ENCODE measurements at places on chromosomes 6 and 20.

DNA sequence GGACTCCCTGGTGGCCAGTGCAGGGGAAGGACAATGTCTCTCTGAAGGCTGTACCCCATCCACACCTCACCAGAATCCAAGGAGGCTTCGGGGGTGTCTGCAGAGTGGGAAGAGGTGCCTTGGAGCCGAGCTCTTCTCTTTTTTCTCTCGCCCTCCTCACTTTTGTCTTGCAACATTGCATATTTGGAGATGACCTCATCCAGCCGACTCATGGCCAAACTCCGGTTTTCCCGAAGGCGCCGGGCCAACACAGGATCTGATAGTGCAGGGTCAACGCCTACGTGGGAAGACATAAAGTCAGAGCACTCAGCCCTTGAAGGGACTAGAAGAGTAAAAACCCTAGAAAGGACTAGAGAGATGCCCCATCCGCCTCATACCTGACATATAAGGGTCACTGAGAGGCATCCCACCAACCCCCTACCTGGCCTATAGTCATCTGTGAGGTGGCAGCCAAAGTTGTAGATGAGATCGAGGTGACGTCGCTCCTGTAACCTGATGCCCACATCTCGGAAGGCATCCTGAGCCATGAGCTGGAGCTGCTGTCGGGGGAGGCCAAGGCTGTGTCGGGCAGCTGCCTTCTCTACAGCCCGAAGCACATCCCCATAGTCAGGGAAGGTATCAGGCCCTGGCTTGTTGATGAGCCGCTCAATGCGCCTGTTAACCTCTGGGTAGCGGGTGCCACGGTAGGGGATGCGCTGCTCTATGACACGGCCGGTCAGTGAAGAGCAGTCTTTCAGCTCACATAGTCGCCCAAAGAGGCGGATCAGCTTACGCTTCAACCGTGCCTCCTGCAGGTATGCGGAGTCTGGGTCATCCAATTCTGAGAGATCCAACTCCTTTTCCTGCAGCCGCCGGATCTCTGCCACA lies 3.0 kb upstream of the ZBTB22 start:
- peak; percentile 60 for DNase-seq

GRCh38 chr20:57092112-57092899 lies 174.1 kb downstream of the BMP7 start:
- DNase-seq: peak; percentile 87

DNA sequence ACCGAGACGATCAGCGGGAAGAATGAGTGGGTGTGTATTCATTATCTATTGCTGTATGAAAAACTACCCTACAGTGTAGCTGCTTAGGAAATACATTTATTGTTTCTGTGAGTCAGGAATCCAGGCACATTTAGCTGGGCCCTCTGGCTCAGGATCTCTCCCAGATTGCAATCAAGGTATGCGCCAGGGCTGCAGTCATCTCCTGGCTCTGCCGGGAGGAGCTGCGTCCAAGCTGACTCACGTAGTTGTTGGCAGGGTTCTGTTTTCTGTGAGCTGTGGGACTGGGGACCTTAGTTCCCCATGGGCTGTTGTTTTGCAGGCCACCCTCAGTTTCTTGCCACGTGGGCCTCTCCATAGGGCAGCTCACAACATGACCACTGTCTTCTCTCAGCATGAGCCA lies 68.2 kb upstream of the FUCA2 start:
- peak; percentile 64 for DNase-seq

DNA sequence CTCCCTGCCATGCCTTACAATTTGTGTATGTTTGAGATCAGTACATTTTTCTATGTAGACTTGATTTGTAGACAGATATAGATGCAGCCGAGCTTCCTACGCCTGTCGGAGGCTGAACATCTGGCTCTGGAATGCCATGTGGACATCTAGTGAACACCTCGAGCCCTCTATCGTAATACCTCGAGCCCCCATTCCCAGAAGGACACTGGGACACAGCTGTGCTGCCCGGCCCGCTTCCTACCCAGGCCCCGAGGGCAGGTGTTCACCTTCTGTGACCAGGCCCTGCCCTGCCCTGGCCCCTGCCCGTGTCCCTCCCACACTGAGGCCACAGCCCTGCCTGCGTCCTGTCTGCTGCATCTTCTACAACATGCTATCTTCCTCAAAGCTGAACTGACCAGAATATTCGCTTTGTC lies 12.9 kb downstream of the RPS6KA2 start:
- no peak for DNase-seq

GRCh38 chr6:140366991-140367390 lies 992.5 kb upstream of the CITED2 start:
- DNase-seq: peak; percentile 58

- no peak for DNase-seq
Observed at GRCh38 chr20:615514-615913, 5.4 kb upstream of the TCF15 start.

- no peak for DNase-seq
Observed at GRCh38 chr6:53495506-53496499, 49.1 kb downstream of the GCLC start.

DNA sequence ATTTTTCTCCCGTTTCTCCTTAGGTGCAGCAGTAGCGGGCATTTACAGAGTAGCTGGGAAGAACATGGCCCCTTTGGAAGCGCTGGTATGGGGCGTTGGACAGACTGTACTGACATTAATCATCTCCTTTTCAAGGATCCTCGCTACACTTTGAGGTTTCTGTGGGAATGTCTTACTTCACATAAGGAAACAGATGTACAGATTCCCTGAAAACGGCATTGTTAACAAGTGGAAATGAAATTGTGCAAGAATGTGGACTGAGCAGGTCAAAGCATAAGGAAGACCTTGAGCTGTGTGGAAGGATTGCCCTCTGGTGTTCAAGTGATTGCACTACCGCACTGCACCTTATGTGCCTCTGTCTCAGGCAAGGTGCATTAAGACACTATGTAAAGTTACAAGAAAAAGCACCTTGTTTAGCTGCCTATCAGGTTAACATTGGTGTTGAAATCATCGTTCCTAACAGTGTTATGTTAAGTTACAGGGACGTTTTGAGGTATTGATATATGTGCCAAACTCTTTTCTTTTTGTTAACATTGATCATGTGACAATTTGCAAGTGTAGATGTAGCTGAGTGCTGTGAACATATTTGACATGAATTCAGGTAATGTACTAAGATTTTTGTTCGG lies 38.0 kb downstream of the TMEM170B start:
- peak; percentile 59 for DNase-seq

GRCh38 chr6:131995917-131996316 lies 44.7 kb upstream of the CCN2 start:
- DNase-seq: peak; percentile 84

- no peak for DNase-seq
Observed at GRCh38 chr6:111609028-111609820, 3.5 kb upstream of the TRAF3IP2 start.
